CD4-positive, CD25-positive, alpha-beta regulatory T cell (primary cell): ENCODE measurements at places on chromosomes 7 and 10.

- H3K27ac ChIP-seq: no peak overlapping the region
- no peak overlapping the region for H3K4me3 ChIP-seq
- no peaks in the 10 kb centered on the region for H3K36me3 ChIP-seq
- no peaks in the 10 kb centered on the region for H3K4me1 ChIP-seq
- no peak for DNase-seq
- H3K27me3 ChIP-seq: no peaks in the 10 kb centered on the region
Measured at GRCh38 chr10:488933-489215, 200.6 kb downstream of the DIP2C start.

DNA sequence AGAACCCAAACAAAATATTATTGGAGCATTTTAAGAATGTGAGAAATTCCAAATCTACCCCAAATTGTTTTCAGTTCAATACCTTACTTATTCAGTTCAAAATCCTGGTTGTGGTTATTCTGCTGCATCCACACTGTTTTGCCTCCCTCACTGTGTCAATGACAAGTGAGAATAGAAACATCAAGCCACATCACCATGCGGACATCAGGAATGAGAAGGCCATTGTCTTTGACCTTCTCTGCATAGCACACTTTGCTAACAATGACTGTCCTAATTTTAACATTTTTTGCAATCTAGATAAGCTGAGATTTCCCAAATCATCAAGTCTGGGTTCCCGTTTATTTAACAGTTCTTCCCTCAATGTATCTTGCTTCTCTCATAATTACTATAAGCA is 93.7 kb downstream of the ELAPOR2 start:
- no peak overlapping the region for H3K27ac ChIP-seq
- no peak for DNase-seq
- no peaks in the 10 kb centered on the region for H3K4me1 ChIP-seq
- peaks cover 1% of the 10 kb centered on the region for H3K27me3 ChIP-seq

DNA sequence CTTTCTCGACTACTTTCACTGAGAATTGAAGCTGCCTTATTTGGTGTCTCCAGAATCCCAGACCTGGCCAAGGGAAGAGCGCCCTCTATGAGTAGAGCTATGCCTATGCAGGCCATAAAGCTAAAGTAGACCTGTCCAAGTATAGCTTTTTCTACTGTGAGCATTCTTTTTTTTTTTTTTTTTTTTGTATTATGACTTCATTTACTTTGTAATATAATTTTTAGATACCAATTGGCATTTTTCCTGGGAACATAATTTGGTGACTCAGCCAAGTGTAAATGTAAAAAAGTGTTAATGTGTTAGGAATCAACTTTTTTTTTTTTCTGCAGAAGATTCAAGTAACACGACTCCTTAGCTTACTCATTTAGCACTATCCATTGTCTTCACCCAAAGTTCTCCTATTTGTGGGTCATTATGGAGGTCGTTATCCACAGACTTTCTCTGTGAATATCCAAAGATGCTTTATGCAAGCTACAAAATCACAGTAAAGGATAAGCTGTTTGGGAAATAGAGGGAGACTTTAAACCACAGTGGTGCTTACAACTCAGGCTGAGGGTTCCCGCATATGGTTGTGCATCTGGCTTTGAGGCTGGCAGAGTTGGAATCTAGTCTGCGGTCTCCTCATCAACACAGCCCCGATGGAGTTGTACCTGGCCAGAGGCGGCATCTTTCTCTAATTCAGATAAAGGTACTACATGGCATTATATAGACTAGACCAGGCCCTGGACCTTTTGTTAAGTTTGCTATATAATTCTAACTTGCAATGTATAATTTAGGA is 1040.2 kb upstream of the SORCS1 start:
- DNase-seq: no peak
- H3K36me3 ChIP-seq: no peaks in the 10 kb centered on the region
- no peak overlapping the region for H3K27ac ChIP-seq
- no peak overlapping the region for H3K4me3 ChIP-seq

GRCh38 chr7:47652591-47652990 is 70.7 kb upstream of the TNS3 start:
- no peak overlapping the region for H3K4me3 ChIP-seq
- no peak for DNase-seq
- no peaks in the 10 kb centered on the region for H3K4me1 ChIP-seq
- H3K36me3 ChIP-seq: no peaks in the 10 kb centered on the region
